Glomerular endothelial cell (primary cell): ENCODE measurements at places on chromosomes 1 and 21.

GRCh38 chr1:1243266-1243660 is 3.3 kb downstream of the C1QTNF12 start:
- no peak for DNase-seq

DNA sequence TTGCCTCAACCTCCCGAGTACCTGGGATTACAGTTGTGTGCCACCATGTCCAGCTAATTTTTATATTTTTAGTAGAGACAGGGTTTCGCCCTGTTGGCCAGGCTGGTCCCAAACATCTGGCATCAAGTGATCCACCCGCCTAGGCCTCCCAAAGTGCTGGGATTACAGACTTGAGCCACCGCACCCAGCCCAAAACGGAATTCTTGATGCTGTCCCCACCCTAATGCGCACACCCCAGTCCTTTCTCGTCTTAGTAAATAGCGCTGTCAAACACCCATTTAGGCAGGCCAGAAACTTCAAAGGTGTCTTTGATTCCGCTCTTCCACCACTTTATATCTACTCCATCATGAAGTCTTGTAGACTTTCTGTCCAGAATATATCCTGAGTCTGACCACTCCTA is 35.1 kb downstream of the ITSN1 start:
- DNase-seq = no peak

- peak; percentile 75 for DNase-seq
These were observed 73.7 kb downstream of the LRRC8D start for GRCh38 chr1:89894210-89895201.

DNA sequence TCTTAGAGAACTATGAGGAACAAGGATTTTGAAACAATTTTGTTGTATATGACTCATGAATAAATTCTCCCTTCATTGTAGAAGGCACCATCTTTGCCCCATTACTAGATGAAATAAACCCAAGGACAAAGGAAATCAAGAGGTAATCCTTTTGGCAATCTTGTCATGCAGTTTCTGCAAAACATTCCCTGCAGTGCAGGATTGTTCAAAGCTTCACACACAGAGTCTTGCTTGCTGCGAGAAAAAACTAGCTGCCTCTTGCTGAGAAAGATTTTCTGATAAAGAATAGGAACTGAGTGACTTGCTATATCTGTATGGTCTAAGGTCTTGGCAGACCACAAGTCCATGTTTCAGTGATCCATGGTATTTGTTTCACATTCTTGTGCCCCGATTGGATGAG is 657.4 kb upstream of the ADGRL4 start:
- DNase-seq = no peak

- no peak for DNase-seq
These were observed 34.8 kb downstream of the ZMYND12 start for GRCh38 chr1:42420911-42421585.

- DNase-seq = no peak
These were observed 52.0 kb upstream of the TMPRSS2 start for GRCh38 chr21:41559658-41560631.

DNA sequence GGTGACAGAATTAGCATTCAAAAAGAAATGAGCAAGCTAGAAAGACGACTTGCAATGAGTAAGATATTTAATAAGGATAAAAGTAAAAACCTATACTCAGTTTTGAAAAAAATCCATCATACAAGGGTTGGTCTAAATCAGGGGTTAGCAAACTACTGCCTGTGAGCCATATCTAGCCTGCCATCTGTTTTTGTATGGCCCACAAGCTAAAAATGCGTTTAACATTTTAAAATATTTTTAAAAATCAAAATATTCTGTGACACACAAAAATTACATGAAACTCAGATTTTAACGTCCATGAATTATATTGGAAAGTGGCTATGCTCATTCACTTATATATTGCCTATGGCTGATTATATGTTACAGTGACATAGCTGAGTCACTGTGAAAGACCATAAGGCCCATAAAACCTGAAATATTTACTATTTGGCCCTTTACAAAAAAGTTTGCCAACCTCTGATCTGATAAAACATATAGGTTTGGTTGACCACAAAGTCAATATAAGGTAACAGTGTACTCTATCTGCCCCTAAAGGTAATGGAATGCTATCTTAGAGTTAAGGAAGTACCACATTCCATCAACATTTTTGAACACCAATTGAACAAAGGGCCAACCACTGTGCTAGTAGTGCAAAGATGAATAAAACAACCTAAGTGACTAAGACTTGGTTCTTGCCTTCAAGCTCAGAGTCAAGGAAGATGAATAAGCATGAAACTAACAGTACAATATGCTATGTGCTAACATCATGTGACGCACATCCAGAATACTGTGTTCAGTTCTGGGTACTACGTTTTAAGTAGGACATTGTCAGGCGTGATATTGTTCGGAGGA is 3.2 kb downstream of the IFT25 start:
- no peak for DNase-seq

DNA sequence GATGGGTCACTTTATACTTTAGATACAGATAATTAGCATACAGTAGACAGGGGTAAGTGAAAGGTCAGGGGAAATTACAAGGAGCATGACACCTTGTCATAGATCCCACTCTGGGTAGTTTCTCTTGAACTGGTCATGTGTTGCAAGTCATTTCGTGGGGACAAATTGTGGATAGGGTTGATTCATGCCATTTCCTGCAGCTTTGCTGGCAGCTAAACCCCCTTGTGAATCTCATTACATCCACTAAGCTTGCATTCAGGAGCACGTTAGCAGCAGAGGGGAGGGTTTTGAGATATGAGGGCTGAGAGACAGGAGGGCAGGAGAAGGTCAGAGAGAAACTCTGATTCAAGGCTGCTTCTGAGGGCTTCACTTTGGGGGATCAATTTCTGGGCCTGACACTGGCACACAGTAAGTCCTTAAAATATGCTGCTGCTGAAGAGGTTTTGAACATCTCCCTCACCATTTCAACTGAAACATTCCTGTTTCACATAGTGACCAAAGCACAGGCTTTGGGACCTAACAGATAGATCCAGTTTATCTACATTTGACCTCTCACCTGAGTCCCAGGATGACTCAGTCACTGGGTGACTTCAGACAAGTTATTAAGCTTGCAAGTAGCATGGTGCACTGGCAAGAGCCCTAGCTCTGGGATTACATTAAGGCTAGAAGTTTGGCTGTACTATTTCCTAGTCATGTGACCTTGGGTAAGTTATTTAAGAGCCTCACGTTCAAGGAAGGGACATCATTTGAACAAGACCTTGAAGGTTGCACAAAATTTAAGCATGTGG is 206.0 kb upstream of the USP24 start:
- DNase-seq = no peak

GRCh38 chr1:20191266-20191825 is 5.0 kb upstream of the PLA2G2C start:
- no peak for DNase-seq

DNA sequence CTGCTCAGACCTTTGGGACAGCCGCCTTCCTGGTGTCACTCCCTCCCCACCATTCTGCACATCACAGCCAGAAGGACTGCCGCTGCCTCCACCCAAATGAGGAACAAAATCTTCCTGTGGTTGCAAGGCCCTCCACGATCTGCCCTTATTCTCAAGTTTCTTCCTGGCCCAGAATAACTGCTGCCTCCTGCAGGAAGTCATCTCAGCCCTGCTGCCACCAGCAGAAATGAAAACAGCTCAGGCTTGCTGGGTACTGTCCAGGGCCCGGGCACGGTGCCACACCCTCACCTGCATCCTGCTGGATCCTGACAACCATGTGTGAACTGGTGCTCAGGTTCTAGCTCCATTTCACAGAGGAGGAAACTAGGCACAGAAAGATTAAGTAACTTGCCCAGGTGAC is 2.8 kb downstream of the CLDN19 start:
- no peak for DNase-seq

DNA sequence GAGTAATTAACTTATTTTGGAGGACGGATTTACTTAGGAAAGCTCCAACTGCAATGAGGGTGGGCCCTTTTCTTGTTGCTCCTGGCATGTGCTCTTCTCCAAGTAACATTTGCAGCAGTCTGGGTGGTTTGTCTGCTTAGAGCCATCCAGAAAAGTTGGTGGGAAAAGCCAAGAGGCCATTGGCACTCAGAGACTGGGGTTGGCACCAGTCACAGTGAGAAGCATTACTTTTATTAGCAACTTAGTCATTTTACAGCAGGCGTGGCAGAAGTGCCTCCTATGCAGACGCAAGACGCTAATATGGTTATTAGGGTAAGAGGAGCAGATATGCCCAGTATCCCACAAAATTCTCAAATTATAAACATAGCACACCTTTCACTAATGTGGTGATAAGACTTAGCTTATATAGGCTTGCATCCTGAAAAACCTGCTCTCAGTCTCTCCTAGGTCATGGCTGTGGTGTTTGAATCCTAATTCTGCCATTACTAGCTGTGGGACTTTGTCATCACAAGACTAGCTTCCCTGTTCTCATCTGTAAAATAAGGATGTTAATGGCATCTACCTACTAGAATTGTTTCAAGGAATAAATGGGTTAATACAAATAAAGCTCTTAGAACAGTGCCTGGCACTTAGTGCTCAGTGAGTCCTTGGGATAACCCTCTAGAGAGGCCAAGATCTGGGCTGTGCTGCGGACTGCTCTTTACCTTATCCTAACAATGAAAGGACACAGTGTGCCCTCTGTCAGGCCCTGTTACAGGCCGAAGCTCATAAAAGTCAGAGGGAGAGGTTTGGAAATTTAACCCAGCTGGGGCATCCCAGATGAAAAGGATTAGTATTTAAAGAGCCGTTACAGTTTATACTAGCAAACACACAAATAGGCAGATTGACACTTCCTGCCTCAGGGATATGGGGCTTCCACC is 154.6 kb downstream of the ROR1 start:
- DNase-seq = no peak

DNA sequence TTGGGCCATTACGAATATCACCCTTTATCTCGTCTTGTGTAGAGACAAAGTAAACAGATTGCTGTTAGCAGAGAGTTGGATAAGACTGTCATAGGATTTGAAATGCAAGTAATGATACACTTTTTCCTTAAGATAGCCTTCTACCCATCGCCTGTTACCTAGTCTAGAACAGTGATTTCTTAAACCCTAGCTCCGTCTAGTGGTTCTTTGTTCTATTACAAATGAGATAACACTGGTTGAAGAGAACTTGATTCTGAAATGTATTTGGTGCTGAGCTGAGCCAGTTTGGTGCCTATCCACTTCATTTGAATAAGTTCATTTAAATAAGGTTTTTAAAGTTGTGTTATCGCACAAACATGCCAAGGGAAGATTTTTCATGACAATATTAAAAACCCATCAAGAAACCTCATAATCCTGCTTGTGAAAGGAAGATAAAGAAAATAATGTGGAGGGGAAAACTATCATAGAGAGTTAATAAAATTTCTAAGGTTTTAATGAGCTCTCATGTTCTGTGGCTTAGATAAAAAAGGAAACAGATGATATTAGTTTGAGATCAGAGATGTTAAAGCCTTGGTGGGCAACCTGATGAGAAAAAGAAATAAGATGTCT is 1.5 kb upstream of the KCNH1 start:
- DNase-seq = peak; percentile 5

- DNase-seq = no peak
These were observed 75.5 kb downstream of the NAV1 start for GRCh38 chr1:201614262-201615015.

DNA sequence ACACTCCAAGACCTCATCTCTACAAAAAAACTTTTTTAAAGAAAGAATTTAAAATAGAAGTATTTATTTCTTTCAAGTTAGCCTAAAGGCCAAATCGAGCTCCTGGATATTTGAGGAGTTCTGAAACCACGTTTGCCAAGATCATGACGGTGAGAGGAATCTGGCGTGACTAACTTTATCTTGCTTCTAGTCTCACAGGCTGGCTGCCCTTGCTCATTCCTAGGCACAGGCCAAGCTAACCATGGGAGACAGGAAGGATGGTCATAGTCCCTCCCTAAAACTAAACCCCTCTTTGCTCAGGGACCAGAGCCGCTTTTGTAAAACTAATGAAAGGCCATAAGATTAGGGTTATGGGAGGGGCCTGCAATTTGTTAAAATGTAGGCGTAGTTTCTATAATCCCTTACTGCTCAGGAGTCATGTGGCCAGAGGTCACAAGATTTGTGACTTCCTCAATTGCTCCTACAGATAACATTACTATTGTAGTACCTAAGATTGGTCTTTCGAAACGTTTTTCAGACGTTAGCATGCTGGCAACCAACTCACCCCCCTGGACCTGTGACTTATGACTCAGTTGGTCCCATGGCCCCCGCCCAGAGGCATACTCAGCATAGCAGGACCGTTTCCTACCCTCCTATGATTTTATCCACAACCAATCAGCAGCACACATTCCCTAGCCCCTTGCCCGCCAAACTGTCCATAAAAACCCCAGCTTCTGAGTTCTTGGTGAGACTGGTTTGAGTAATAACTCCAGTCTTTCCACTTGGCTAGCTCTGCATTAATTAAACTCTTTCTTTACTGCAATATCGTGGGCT is 425.0 kb downstream of the SMYD3 start:
- no peak for DNase-seq

DNA sequence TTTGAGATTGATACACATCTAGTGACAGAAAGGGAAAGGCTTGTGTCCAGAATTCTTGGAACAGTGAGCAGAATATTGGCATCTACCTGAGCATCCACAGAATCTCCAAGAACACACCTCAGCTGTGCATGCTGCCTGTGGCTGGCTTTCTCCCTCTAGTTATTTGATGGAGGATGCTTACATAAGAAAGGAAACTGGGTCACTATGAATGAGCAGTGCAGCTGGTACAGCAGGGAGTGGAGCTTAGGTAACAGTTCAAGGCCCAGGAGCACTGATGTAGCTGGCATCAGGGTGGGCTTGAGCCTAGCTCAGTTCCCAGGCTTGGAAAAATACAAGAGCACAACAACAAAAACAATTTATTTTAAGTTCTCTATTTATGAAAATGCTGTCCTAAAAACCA is 26.3 kb downstream of the RGS8 start:
- no peak for DNase-seq

GRCh38 chr1:93701629-93702028 is 20.0 kb upstream of the BCAR3 start:
- DNase-seq = no peak

DNA sequence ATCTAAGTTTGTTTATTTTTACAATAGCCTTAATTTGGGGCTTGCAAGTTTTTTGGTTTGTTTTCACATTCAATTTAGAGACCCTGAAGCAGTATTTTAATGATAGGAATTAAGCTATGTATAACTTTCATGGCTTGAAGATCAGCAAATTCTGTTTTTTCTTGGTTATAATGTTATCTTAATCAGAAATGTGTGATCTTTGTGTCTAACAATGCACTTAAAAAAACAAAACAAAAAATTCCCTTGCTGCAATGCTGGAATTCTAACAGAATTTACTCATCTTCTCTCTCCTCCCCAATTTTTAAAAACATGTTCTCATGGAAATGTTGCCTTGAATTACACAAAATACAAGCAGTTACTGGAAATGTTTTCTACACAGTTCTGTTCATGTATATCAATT is 113.1 kb downstream of the OLFML2B start:
- no peak for DNase-seq

DNA sequence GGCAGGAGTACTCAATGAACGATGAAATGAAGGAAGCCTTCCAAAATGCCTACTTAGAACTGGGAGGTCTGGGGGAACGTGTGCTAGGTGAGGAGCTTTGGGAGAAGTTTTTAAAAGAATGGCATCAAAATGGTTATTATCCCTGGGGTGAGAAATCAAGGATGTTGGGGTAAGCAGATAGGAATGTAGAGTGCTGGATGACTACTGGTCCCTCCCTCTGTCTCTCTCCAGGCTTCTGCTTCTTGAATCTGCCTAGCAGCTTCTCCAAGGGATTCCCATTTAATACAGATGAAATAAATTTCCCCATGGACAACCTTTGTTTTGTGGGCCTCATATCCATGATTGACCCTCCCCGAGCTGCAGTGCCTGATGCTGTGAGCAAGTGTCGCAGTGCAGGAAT is 19.0 kb upstream of the CASQ1 start:
- DNase-seq = no peak

- no peak for DNase-seq
These were observed 142.1 kb downstream of the NEGR1 start for GRCh38 chr1:72140222-72140621.

GRCh38 chr1:178726087-178726517 is 1.1 kb downstream of the RALGPS2 start:
- DNase-seq = peak; percentile 48
